ENCODE measurements at places on chromosomes 3 and 15. TPM values are rescaled to one million over a fixed set of nuclear protein-coding genes. Genes with fewer than 3 reads are reported as not detected.

The CELSR3 gene
- 5.7 TPM for total RNA-seq

The C3orf20 gene
- total RNA-seq: not detected

The CERS3 gene
- not detected for total RNA-seq

The RTP3 gene
- total RNA-seq: not detected

The IQCF2 gene
- not detected for total RNA-seq

The SNRPN gene
- total RNA-seq: 103 TPM

The GP5 gene
- total RNA-seq: not detected

The AZI2 gene
- 47.3 TPM for total RNA-seq

The PSTPIP1 gene
- total RNA-seq: not detected

The NISCH gene
- 12.0 TPM for total RNA-seq

The P3H2 gene
- total RNA-seq: 36.8 TPM

The SEC11A gene
- 364 TPM for total RNA-seq

The TF gene
- total RNA-seq: 0.60 TPM

The FBXO40 gene
- total RNA-seq: not detected

The ITPKA gene
- total RNA-seq: 2.0 TPM

Data from A549 treated with ZK216348 at 1 μM for 4 hours (cell line).